ENCODE measurements at places on chromosomes 2 and 18. TPM values are rescaled to one million over a fixed set of nuclear protein-coding genes. Genes with fewer than 3 reads are reported as not detected.

Gene MRPS5
- 97.1 TPM for total RNA-seq

Gene ACMSD
- not detected for total RNA-seq

GRCh38 chr2:9497017-9497416 is 22.7 kb downstream of the IAH1 start:
- peak; percentile 35 for DNase-seq

Gene TRIM43
- total RNA-seq: not detected

DNA sequence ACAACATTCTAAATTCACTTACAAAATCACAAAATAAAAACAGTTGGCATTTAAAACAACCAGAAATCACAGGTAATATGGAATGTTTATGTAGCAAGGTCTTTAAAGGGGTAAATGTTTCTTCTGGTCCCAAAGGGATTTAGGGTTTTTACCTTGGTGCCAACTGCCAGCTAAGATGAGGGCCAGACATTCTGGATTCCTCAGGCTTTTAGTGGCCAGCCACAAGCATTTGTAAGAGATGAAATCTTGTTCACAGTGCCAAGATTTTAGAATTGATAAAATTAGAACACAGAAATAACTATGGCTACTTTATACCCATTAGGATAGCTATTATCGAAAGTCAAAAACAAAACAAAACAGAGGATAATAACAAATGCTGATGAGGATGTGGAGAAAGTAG is 60.4 kb upstream of the CDKL4 start:
- no peak for DNase-seq

GRCh38 chr2:68388772-68389171 is 23.7 kb downstream of the PLEK start:
- DNase-seq: no peak

- DNase-seq: no peak
These were observed 30.8 kb downstream of the LPIN1 start for GRCh38 chr2:11777066-11777782.

- no peak for DNase-seq
These were observed 261.3 kb upstream of the CCDC68 start for GRCh38 chr18:55220523-55220922.

GRCh38 chr18:67074309-67074708 is 442.2 kb downstream of the DSEL start:
- no peak for DNase-seq

DNA sequence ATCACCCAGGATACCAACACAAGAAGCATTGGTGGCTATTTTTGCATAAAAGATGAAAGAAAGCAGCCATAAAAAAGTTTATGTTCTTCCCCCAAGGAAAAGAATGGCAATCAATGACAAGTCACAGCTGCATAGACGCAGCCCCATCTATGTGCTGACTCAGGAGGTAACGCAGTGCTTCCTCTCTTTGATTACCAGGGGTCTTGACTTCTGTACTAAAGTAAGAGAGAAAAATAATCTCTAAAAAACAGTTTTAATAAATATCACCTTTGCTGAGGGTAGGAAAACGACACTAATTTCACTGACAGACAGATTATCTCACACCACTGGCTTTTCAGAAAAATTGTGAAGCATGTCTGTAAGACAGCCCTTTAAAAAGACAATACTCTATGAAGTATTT is 33.9 kb upstream of the EVA1A start:
- no peak for DNase-seq

GRCh38 chr2:7071916-7072556 is 154.8 kb downstream of the RNF144A start:
- no peak for DNase-seq

DNA sequence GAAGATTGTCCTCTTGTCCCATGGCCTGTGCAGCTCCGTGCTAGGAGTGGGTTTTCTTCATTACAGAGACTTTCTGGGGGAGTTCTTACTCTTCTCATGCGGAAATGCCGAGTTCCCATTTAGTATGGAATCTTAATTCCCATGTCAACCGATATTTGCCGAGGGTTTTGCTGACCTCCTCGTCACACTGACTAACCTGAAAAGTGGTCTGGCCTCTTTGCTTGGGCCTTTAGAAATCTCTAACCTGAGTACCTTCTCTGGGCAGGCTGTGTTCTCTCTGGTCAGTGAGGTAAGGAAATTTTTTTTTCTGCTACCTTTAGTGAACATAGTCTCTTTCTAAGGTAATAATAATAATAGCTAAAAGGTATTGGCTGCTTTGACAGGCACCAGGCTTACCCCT is 10.9 kb upstream of the EML6 start:
- no peak for DNase-seq

DNA sequence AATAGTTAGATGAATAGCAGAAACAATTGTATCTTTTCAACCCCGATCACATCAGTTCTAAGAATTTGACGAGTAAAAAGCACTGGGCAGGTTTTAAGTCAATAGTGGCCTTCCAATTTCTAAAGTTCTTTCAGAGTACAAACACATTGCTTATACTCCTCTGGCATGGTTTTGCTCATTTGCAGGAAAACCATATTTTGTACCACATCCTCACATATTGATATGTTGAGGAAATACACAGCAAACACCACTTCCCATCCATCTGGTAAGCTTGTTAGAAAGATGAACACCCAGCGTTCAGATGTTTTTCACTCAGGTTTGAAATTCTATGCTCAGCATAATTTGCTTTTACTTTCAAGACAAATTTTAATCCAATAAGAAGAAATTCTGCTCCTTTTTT is 344.6 kb upstream of the ACVR2A start:
- no peak for DNase-seq

GRCh38 chr2:237529452-237530402 is 36.6 kb upstream of the PRLH start:
- DNase-seq: no peak

Gene TEKT4
- not detected for total RNA-seq

GRCh38 chr2:55482186-55482884 is 37.2 kb upstream of the CFAP36 start:
- no peak for DNase-seq

DNA sequence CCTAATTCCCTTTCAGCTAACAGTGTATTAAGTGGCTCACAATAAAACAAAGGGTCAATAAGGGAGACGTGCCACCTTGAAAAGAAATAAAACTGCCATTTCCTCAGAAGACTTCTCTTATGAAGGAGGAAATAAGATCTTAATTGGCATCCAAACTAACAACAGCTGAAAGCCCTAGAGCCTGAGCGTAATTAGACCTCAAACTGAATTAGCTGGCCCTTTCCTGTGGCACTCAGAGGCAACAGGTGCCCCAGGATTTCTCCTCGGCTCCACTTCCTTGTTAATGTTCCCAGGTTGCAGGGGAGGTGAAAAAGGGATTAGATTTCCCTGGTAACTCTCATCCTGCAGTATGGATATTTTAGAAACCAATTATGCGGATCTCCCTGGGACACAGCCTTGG is 804.3 kb downstream of the DCDC2C start:
- no peak for DNase-seq

Gene SLC40A1
- total RNA-seq: 4.2 TPM
